ENCODE measurements at places on chromosomes 3 and 15. TPM values are rescaled to one million over a fixed set of nuclear protein-coding genes. Genes with fewer than 3 reads are reported as not detected.

DNA sequence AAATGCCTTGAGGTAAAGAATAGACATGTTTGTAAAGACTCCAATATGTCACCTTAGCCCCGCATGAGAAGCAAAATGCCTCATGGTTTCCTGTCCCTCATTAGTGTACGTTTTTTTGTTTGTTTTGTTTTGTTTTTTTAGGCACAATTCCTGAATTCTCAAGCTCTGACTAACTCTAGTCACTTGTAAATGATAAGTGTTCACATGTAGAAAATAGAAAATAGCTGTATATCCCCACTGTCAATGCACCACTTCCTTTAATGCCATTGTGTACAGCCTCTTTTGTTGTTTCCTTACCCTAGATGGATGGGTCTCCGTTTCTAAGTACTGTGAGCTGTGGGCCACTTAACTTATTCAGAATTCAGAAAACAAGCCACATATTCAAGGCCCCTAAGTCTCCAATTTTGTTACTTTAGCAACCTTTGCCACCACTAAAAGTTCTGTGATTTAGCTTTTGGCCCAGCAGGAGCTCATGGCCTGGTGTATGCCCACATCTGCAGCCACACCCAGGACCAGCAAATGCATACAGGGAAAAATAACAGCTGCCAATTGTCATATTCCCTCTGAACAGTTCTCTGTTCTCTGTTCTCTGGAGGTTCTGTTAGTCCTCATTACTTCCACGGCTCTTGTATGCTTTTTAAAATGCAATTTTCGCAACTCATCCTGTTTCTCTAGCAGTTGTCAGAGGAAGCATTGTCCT lies 655.5 kb downstream of the GBE1 start:
- DNase-seq: no peak

NTRK3 gene
- 6.9 TPM for total RNA-seq

- no peak for DNase-seq
Measured at GRCh38 chr3:121660356-121661171, at the start of gene HCLS1. Gene HCLS1, minus strand, starts transcription at chr3:121660903. Its CDS starts 2,556 bp downstream, at chr3:121658347.

DNA sequence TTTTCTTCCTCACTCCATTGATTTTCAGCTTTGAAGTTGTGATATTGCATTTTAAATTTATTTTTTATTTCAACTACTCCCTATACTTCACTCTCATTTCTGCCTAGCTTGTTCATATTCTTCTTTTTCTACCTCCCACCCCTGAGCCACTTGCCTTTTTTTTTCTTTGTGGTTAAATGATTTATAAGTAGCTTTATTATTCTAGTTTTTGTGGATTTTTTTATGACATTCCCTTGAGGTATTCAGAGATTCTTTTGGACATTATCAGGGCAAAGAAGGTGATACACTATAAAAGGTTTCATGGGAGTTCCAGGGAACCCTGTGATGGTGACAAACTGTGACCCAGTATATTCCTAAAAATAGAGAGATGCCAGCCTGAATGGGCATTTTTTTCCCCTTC lies 3.3 kb downstream of the C15orf61 start:
- DNase-seq: no peak

DNA sequence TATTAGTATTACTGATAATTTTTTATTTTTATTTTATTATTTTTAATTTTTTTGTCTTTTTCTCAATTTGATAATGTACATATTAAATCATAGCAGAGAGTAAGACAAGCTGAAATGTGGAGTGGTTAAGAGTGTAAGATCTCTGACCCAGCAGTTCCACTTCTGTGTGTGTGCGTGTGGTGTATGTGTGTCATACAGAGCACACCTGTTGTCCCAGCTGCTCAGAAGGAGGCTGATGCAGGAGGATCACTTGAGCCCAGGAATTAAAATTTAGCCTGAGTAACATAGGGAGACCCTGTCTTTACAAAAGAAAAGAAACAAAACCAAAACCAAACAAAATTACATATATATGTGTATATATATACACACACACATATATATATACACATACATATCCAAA lies 1.4 kb upstream of the CIDEC start:
- no peak for DNase-seq

GRCh38 chr15:79243723-79244122 lies 38.8 kb upstream of the ANKRD34C start:
- no peak for DNase-seq

- no peak for DNase-seq
Measured at GRCh38 chr3:22122567-22122966, 371.6 kb upstream of the ZNF385D start.

DNA sequence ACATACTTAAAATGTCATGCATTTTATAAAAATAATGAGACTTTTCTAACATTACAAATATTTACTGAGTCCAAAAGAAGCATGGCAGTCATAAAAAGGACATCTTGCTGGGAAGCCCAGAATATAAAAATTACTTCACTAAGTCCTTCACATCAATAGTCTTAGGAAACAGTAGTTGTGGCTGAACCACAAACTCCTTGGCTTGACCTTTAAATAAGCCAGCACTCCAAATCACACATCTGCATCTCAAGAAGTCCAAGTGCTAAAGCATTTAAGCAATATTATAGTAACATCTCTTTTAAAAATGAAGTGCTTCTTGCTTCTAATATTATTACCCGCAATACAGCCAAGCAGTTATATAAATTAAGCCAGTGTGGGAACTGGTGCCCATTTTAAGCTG lies 8.8 kb downstream of the CCNL1 start:
- no peak for DNase-seq

GRCh38 chr3:22922317-22922716 lies 280.8 kb upstream of the UBE2E2 start:
- no peak for DNase-seq

GRCh38 chr3:145094355-145094941 lies 1066.5 kb downstream of the PLOD2 start:
- DNase-seq: no peak

DNA sequence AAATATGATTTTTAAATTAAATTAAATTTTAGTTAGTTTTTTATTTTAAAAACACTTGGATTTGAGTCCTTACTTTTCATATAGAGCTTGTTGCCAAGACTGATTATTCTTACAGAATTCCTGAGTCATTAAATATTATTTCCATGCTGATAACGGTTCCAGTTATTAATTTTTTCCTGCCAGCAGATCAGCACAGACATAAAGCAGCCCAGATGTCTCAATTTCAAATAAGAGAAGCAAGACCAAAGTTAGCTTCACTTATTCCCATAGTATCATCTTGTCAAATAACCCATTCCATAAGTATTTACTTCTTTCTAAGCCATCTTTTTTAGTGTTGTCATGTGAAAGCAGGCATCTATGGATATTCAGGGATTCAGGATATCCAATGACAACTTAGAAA lies 75.3 kb downstream of the SSR3 start:
- no peak for DNase-seq

DNA sequence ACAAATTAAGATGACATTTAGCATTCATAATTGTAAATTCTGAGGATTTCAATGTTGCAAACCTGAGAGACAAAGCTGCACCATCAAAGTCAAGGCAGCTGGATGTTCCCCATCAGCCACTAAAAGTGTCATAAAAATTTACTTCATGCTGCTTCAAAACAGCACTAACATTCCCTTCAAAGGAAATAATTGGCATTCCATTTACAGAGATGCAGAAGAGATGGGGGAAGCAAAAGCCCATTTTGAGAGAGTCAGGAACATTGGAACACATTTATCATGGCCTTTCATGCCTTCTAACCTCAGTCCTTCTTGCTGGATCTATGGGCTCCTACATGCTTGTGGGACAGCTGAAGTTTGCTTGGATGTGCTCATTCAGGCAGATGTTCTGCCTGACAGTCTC lies 6.4 kb upstream of the TMEM158 start:
- DNase-seq: no peak

GRCh38 chr3:42653303-42653559 lies 266 bp upstream of the ZBTB47 start:
- DNase-seq: no peak

- DNase-seq: no peak
Measured at GRCh38 chr15:73455876-73456275, 12.9 kb downstream of the REC114 start.

PTX3 gene
- not detected for total RNA-seq

TM4SF18 gene
- total RNA-seq: 35.5 TPM

SMARCC1 gene
- 32.1 TPM for total RNA-seq

DNA sequence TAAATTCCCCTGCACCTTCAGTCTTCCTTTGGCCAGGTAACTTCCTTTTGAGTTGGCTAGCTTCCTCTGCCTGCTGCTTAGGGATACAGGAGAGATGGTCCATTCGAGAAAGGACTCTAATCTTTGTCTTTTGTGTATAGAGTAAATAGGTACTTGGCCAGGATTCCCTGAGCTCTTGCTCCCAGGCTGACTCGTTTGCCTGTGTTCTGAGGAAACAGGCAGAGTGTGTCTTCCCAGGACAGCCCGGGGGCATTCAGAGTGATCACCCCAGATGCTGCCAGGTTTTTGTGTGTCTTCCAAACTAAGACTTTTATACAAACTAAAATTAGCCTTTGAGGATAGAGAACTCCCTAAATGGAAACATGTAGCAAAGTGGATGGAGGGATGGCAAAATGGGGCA lies 39.5 kb downstream of the TMEM108 start:
- DNase-seq: no peak

USP13 gene
- 17.4 TPM for total RNA-seq

SEMA6D gene
- total RNA-seq: 6.3 TPM

GRCh38 chr3:61927332-61927731 lies 366.0 kb downstream of the PTPRG start:
- peak; percentile 80 for DNase-seq

GRCh38 chr15:43771816-43772215 lies 5.0 kb downstream of the ELL3 start:
- DNase-seq: no peak

Measured in uterus (tissue), 4 donors.